ENCODE measurements at places on chromosomes 1 and 21.

DNA sequence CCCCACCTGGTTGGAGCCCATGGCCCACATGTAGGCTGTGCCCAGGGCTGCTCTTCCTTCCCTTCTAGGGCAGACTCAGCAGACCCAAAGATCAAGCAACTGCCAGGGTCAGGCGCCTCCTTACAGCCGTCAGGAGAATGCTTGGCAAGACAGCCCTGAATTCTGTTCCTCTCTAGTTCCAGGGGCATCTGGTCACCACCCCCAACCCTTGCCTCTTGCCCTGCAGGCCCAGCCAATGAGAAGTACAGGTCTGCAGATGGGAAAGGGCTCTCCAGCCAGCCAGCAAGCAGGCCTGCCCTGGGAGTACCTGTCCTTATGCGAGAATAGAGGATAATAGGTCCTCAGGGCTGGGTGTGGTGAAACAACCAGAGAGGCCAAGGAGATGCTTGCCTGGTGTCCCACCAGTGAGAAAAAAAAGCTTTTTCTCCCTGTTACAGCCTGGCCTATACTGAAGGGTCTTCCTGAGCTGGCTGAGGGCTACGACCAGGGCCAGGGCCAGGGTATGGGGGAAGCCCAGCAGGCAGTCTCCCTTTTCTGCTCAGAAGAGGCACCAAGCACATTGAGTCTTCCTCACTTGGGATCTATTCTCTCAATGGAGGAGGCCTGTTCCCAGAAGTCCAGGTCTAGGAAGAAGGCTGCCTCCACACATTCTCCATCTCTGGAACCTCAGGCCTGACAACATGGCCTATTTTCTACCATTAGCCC is 31.4 kb downstream of the NAV1 start:
- no peak for DNase-seq

DNA sequence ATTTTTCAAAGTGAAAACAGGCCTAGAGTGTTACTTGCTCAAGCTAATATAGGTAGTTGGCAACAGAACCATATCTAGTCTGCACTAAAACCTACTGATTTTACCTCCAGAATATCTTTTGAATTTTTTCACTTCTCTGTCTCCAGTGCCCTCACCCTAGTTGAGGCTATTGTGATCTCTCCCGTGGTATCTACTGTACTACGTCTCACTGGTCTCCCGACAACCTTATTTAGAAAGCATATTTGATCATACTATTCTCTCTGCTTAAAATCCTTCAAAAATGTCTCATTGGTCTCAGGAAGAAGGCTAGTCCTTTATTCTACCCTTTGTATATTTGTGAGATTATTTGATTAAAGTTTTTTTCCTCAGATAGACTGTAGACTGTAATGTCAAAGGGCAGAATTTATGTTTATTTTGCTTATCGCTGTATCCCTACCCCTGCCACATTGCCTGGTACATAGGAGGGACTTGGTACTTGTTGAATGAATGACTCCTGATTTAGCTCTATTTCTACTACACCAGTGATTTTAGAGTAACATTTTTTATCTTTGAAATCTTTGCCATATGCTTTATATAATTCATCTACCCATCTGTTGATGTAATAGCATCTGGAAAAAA is 135.5 kb upstream of the KIAA1614 start:
- DNase-seq = no peak

GRCh38 chr1:158611916-158612315 is 6.8 kb downstream of the OR10Z1 start:
- no peak for DNase-seq

DNA sequence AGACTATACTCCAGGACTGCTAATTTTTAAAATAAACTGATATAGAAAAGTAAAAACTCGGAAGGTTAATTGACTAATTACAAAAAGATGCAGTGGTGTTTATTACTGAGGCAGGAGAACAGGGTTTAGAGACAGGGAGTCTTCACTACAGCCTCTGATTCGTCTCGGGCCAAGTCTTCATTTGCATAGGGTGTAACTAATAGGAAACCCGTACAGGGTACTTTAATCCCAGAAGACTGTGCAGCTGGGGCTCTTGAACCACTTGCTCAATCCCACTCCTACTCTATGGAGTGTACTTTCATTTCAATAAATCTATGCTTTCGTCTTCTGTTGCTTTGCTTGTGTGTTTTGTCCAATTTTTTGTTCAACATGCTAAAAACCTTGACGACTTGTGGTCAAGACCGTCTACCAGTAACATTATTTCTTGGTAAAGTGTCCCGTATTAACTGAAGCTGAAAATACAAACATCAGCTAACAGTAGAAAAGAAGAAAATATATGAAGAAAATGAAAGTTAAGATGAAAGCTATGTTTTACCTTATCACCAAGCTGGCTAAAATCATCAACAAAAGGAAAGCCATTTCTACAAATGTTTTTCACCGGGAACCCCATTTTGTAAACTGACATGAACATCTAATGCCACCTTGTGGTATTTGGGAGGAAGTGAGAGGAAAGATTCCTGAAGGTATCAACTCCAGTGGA is 8.0 kb downstream of the SDHB start:
- peak; percentile 82 for DNase-seq
